Stimulated activated CD8-positive, alpha-beta memory T cell treated with anti-CD3 and anti-CD28 coated beads, Interleukin-15, amount 100 ng/mL, for 4 hours (primary cell): ENCODE measurements at places on chromosomes 2 and 18.

DNA sequence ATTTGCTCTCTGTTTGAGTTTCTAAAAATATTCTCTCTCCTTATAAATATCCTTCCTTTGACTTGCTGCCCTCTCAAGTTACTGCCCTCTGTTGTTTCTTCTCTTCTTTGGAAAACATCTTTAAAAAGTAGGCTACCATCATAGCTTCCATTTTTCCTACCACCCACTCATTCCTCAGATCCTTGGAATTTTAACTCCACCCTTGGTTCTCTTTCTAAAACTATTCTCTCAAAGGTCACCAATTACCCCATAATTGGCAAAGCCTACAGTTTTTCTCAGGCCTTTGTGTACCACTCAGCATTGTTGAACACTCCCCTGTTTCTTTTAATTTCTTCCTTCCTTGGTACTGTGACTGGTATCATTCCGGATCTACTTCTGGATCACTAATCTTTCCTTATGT, 43.0 kb upstream of the ITGAV start:
- DNase-seq = no peak

DNA sequence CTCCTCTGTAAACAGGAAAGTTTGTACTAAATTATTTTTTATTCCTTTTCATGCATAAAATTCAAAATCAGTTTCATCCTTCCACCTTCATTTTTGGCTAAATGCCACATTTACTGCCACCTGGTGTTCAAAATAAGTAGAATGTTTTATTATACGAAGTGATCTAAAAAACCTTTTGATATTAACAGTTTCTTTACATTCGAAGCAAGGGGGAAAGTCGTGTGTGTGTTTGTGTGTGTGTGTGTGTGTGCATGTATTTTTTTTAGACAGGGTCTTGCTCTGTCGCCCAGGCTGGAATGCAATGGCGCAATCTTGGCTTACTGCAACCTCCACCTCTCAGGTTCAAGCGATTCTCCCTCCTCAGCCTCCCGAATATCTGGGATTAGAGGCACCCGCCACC, 9.0 kb upstream of the SCN9A start:
- DNase-seq = no peak

GRCh38 chr2:200778038-200778437, 33.7 kb upstream of the BZW1 start:
- DNase-seq = no peak

DNA sequence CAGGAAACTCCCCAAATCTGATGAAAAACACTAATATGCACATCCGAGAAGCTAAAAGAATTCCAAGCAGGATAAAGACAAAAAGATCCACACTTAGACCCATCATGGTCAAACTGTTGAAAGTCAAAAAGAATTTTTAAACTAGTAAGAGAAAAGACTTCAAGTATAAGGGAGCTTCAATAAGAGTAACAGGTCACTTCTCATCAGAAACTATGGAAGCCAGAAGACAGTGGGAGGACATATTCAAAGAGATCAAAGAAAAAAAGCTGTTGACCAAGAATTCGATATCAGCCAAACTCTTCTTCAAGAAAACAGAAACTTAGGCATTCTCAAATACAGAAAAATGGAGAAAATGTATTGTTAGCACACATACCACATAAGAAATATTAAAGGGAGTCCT, 50.4 kb downstream of the ZC3H8 start:
- no peak for DNase-seq

DNA sequence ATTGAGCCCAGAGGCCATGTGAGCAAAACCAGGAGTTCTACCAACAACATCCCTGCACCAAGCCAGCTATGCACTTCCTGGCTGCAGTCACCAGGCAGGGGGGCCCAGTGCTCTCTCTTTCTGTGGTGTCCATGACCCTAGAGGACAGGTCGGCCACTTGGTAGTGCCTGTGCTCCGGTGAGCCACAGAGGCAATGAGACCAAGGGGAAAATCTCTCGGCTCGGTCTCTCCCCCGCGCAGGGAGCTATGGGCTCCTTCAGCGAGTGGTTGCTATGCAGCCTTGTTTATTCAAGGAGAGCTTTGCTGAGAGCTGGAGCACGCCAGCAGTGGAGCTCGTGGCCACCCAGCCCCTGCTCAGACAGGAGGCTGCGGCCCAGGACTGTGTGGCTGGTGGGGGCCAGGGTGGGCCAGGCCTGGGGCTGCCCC, at the start of gene TOGARAM2:
TSS of gene TOGARAM2 (plus strand) at position 283 of the 426 bp plus-strand sequence. CDS start 13,537 bp downstream, outside the sequence.
- DNase-seq = no peak

DNA sequence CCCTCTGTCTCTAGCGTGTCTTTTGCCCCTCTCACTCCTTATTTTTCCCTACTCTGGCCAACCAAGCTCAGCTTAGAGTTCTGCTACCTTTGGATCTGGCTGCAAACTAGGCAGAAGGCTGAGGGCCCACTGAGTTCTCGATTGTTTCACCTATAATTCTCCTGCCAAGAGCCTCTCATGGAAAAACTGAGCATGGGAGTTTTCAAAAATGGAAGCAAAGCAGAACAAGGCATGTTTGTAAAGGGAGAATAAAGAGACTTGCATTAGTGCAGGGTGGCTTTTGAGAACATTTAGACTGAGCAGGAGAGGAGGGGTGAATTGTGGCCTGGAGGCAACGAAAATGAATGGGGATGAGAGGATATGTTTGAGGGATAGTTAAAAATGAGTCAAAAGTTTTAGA, 45.9 kb downstream of the FSHR start:
- DNase-seq = no peak

DNA sequence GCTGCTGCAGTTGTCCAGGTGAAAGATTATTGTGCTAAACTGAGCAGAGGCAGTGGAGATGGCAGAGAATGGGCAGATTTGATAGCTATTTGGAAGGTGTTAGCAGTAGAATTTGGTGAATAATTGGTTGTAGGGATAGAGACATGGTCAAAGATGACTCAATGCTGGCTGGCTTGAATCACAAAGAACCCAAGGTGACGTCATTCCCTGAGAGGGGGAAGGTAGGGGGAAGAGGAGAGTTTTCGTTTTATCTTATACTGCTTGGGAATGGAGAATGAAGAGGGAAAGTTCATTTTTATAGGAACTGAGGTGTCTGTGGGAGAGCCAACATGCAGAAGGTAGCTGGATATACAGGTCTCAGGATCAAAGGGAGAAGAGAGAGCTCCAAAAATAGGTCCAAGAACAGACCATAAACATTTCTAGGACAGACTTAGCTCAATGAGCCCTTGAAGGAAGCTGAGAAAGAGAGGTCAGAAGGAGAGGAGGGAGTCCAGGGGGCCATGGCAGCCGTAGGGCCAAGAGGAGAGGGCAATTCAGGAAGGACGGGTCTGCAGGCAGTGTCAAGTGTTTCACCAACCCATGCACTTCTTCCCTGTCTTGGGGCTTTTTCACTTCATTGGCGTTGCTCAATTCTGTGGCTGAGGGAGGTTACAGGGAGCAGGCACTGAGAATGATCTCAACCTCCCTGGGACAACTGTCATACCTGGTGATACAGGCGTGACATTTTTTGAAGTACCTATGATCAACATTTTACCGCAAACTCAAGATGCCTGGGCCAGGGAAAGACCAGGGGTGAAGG, 281.3 kb downstream of the TDRD15 start:
- DNase-seq = no peak

DNA sequence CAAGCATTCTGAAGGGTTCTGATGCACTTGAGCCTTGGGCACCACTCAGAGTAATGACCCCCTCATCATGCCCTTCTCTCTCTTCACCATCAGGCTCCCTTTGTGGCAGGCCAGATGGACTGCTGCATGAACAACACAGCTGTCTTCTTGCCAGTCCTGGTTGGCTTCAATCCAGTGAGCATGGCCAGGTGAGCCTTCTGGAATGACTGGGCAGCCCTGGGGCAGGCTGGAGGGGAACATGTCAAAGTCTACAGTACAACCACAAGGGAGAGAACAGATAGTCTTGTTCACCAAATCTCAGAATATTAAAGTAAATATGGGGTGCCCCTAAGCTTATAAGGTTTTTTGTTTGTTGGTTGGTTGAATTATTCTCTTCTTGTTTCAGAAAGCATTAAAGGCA, 4.4 kb downstream of the GCKR start:
- DNase-seq = no peak

GRCh38 chr2:120395221-120396012, 49.5 kb downstream of the INHBB start:
- no peak for DNase-seq

DNA sequence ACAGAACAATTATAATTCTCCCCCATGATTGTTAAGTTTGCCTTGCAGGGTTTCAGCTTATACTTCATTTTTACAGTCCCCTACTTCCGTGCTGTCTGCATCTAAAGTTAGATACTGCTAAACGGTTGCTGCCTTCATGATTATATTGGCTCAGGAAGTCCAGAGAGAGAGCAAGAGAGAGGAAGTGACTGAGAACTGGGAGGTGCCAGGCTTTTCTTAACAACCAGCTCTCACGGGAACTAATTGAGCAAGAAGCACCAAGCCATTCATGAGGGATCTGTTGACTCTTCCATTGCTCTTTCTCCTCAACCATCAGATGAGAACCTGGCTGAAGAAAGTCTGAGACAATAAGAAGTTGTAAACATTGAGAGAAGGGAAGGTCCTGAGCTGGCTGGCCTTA, 125.5 kb upstream of the SIX2 start:
- no peak for DNase-seq

- no peak for DNase-seq
These were observed 100.2 kb upstream of the ID2 start for GRCh38 chr2:8581601-8582041.

GRCh38 chr2:9326975-9327374, 96.4 kb downstream of the ITGB1BP1 start:
- DNase-seq = no peak

GRCh38 chr2:235566415-235566814, 72.6 kb downstream of the AGAP1 start:
- DNase-seq = no peak

GRCh38 chr2:177651833-177652232, 259.3 kb downstream of the AGPS start:
- DNase-seq = no peak

DNA sequence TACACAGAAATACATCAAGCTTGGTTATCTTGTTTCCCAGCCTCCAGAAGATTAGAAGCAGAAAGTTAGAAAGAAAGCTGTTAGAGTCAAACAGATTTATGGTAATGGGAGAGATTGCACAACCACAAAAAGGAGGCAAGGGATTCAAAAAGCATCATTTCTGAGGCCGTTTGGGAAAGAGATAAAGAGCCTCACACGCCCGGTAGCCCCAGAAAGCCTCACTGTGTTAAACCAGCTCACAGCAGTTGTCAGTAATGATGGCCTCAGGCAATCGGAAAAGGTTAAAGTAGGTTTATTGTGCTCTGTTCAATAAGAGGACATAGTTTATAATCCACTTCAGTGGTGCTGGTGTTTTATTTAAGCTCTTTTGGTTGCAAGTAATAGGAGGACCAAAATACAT, 111.3 kb downstream of the DCC start:
- no peak for DNase-seq

DNA sequence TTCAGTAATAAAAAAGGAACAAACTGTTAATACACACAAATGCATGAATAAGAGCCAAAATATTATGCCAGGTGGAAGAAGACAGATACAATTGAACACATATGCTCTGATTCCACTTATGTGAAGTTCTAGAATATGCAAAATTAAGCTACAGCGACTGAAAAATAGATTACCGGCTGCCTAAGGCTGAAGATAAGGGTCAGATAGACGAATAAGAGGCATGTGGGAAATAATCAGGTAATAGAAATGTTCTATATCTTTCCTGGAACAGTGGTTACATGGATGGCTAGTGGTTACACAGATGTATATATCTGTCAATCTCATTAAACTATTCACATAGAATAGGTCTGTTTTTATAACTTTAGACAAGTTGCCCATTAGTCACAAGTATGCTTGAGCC, 51.9 kb upstream of the REG3G start:
- DNase-seq = no peak

DNA sequence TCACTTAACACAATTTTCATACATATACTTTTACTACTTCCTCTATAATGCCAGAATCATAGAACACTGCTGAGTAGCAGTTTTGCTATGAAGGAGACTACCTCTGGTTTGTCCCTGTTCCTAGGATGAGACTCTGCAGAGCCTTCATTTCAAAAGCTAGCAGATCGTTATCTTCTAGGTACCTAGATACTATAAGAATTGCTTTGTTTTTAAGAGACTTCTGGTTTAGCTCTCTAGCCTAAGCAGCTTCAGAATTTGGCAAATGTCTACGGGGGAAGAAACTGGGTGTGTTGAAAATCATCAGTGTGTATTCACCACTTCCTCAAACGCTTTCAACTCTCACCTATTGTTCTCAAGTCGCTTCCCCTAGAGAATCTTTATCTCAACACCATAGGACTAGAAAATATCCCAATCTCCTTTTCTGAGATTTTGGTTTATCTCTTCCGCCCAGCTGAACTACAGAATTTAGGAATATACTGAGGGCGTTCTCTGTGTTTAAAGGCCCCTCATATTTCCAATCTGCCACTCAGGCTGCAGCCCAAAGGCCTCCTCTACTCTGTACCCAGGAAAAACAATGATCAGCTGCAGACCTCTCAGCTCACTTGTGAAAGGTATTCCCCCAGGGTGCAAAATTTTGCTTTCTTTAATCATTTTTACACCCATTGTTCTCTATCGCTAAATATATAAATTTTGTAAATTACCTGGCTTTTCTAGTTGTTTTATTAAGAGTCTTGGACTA, 28.7 kb downstream of the SMAD2 start:
- DNase-seq = no peak

GRCh38 chr2:29528891-29529520, 392.4 kb downstream of the ALK start:
- DNase-seq = no peak

DNA sequence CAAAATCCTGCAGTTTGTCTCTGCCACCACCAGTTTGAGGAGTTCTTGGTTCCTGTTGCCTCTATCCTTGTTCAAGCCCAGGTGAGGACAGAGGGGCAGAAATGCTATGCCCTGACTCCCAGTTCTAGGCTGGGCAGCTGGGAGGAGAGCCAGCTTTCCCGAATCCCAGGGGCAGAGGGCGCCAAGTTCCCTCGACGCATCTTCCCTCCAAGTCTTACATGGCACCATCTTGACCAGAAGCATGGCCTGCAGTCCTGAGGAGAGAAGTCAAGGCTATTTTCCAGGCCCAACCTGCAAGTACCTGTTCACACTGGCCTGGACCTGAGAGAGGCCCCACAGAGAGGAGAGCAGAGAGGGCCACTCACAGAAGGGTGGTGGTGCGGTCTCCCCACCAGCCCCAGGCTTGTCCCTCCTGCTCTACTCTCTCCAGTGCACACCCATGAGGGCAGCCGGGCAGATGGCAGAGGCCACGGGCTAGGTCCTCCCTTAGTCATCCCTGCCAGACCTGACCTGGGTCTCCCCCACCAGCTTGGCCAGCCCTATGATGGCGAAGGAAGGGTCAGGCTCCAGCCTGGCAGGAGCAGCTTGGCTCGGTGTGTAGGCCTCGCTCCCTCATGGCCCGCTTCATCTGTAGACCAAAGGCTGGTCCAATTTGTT, 115.7 kb upstream of the MSTN start:
- DNase-seq = no peak

GRCh38 chr2:191538334-191538903, 139.5 kb upstream of the NABP1 start:
- DNase-seq = no peak

GRCh38 chr2:168660870-168661862, 141.3 kb upstream of the NOSTRIN start:
- no peak for DNase-seq

GRCh38 chr2:124559236-124559635, 534.1 kb downstream of the CNTNAP5 start:
- no peak for DNase-seq
